Upper lobe of left lung (tissue), 6 donors: ENCODE measurements at places on chromosomes 5 and 9.
A peak's percentile ranks its signal among the peaks of the same experiment; 100 is the strongest.

GRCh38 chr5:151577566-151577965 lies 13.6 kb downstream of the FAT2 start:
- no peak for DNase-seq

DNA sequence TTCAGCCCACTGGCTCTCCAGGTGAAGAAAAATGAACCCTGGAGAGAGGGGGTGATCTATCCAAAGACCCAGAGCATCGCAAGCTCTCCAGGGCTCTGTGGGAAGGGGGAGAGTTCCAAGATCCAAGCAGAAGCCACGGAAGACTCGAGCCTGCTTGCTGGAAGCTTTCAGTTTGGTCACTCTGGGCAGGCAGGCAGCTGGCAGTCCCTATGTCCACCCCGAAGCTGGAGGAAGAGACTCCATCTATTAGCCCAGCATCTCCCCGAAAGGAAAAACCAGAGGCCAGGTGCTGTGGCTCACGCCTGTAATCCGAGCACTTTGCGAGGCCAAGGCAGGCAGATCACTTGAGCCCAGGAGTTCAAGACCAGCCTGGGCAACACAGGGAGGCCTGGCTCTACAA lies 10.7 kb upstream of the SPARC start:
- DNase-seq: no peak

DNA sequence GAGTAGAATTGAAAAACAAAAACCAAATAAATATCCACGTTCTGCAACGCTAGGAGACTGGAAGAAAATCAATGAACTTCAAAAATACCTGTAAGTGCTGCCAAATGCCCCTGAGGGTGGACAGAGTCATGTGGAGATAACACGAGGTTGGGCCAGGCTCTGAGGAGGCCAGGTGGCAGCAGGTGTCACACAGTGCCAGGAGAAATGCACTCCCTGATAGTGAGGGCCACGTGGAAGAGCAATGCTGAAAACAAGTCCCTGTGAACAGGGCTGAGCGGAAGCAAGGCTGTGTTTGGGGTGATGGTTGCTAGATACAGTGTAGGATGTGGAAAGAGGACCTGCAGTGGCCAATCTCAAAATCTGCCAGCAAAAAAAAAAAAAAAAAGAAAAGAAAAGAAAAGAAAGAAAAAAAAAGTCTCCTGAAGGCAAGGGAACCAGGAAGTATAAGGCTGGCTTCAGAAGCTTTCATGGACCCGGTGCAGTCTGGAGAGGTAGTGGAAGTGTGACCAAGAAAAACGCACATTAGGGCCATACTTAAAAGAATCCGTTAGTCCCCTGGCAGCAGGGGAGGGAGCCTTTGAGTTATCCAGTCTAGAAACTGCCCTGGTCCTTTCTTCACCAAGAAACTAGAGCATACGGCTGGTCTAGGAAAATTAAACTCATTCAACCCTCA lies 16.8 kb downstream of the C1QTNF3 start:
- DNase-seq: no peak

GRCh38 chr5:178211095-178212048 lies 7.0 kb downstream of the HNRNPAB start:
- no peak for DNase-seq

DNA sequence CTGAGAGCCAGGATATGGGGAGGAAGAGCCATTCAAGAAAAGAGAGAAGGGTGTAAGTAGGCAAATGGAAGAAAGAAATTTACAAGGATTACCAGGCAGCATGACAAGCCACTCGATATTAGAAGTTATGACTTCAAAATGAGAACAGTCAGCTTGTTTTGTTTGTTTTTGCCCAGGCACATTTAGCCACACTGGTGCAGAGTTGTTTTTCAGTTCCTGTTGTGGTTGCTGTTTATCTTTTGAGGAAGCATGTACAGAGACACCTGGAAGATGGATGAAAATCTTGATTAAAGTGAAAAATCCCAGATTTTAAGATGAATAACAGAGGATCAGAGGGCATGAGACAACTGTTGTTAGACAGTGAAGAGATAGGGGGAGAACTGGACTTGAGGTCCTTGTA lies 199.1 kb downstream of the MTRR start:
- DNase-seq: no peak

- DNase-seq: no peak
These were observed 77.9 kb upstream of the FBXL17 start for GRCh38 chr5:108459769-108460168.

DNA sequence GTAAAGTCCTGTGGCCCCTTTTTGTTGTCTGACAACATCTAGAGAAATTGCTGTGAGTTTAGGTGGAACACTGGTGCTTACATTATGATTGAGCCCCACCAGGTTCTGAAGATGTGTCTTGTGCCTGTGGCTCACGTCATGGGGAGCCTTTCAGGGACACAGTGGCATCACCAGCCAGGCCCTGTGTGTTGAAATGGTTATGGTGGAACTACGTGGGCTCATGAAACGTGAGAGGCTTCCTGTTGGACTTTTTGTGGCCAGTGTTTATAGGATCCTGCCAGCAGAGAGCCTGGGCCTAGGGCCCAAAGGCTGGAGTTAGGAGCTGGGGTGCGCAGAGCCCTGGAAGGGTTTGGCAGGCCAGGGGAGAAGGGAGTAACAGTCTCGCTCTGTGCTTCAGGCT lies 46.8 kb downstream of the TENT4A start:
- DNase-seq: no peak

DNA sequence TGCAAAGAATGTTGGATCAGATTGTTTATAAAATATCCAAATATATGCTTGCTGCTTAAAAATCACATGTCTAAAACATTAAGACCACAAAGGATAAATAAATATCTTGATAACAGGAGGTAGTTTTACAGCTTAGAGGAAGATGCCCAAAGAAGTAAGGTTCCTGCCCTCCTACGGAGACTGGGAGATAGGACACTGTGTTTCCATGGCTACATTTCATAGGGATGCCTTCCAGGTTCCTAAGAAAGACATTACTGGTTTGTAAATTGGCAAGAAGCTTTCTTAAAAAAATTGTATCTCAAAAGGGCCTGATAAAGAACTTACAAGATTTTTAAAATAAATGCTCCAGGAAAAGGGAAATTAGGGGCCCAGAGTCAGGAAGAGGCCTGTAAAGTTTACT lies 437.2 kb downstream of the HINT1 start:
- DNase-seq: no peak

GRCh38 chr5:141914199-141914743 lies 9.4 kb upstream of the DELE1 start:
- peak; percentile 74 for DNase-seq
